ENCODE measurements at places on chromosomes 16 and 17.

DNA sequence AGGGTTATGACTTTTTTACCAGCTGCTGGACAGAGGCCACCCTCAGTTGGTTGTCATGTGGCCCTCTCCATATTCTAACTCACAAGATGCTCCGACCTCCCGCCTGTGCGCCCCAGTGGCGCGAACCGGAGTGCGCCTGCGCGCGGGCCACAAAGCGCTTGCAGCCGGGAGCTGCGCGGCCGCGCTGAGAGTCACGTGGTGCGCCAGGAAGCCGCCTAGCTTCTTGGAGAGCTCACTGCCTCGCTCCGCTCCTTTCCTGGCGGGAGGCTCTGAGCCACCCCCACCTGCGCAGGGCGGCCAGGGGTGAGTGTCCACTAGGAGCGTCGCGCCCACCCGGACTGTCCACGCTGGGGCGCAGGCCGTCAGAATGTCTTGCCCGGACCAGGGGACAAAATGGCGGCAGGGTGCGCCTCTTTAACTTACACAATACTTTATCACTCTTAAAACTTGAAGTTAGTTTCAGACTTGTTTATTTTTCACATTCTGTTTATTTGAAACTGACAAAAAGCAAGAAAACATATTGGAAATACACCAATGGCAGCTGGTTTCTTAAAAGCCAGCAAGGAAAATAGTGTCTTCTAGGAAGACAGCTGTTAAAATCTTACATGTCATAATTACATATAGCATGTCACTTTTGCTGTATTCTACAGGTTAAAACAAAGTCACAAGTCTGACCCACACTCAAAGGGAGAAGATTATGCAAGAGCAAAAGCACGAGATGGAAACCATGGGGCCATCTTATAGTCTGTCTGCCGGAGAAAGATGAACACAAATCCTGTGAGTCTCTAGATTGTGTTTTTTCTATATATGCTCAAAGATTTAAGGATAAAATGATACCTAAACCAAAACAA, 357.9 kb downstream of the CNTNAP4 start:
- no peak for DNase-seq

DNA sequence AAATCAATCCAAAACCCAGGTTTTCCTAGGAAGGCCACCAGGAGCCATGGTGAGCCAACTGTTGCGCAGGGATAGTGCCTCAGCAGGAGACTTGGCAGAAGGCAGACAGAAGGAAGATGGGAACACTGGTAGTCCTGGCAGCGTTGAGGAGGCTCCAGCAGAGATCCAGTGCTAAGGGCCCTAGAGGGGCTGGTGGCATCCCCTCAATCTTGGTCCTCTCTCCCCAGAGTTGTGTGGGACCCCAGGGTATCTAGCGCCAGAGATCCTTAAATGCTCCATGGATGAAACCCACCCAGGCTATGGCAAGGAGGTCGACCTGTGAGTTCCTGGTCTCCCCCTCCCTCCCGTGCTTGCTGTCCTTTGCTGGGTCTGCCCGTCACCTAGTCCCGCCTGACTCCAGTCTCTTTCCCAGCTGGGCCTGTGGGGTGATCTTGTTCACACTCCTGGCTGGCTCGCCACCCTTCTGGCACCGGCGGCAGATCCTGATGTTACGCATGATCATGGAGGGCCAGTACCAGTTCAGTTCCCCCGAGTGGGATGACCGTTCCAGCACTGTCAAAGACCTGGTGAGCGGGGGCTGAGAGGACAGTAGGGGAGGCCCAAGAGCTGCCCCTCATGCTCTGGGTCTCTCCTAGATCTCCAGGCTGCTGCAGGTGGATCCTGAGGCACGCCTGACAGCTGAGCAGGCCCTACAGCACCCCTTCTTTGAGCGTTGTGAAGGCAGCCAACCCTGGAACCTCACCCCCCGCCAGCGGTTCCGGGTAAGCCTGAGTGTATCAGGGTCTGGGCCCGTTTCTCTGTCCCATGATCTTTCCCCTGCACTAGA, 5.7 kb downstream of the CFAP119 start:
- no peak for DNase-seq

DNA sequence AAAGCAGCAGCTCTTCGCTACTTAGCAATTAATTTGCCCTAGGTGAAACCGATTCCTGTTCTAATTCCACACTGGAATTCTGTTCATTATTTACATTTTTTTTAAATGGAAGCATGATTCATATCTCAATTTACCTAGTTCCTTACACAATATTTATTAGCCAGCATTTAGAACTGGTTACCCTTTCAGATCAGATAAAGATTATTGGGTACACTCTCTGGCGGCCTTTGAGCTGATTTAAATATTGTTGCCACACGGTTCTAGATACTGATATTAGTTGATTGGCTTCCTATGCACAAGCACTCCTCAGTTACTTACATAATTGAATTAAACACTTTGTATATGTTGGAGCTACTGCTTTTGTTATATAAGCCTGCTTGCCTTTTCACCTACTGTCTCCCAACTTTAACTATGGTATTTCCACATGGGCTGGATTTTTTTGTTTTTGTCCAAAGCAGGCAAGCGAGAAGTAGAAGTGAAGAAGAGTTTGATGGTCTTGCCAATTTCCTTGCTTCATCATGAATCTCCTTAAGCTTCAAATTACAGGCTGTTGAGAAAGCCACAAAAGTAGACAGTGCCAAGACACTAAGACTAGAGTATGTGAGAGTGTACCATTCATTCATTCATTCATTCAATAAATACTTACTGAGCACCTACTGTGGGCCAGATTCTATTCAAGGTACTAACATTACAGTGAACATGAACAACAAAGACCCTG, 3.9 kb upstream of the ALDH3A2 start:
- no peak for DNase-seq

DNA sequence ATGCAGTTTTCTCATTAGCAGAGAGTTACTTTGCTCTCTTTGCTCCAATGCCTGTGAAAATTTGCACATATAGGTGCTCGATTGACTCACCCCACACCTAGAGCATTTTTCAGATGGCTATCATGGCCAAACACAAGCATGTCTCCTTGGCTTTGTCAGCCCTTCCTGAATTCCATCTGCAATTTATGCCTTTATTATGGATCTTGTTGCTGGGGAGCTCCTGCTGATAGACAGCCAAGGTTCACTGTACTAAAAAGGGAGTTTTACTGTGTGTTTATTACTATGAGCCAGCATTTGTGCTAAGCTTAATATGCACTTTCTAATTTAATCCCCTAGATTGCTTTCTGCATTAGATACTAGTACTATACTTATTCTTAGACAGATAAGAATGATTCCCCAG, 93.3 kb downstream of the TOX3 start:
- no peak for DNase-seq

DNA sequence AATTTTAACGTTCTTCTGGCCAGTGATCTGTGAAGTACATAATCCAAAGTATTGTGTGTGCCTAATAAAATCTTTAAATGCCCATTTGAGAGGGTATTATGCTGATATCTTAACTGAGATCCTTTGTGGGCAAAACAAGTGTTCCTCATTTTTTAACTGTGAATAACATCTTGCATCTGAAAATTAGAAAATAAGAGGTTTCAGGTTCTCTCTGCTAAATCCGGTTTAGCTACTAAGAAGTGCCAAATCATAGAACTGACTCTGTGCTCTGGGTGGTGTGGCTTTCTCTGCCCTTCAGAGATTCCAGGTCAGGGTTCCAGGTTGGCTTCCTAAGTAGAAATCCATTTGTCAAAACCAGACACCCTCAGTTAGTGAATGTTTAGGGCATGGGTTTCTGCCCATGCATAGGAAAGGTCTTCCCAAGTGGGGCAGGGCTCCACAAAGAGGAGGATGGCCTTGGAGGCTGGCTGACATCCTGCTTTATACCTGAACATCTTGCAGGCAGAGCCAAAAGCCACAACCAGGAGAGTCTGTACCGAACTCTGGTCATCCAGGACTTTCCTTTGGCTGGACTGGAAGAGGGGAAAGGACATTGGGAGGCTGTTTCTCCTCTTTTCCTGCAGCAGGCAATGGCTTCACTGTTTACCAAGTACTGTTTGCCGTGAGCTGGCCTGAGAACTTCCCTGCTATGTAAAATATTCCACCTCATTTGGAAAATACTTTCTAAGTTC, 8.5 kb downstream of the ALDH3A2 start:
- DNase-seq, result no peak

- DNase-seq, result no peak
Measured at GRCh38 chr16:84124257-84125073, 7.7 kb upstream of the MBTPS1 start.

DNA sequence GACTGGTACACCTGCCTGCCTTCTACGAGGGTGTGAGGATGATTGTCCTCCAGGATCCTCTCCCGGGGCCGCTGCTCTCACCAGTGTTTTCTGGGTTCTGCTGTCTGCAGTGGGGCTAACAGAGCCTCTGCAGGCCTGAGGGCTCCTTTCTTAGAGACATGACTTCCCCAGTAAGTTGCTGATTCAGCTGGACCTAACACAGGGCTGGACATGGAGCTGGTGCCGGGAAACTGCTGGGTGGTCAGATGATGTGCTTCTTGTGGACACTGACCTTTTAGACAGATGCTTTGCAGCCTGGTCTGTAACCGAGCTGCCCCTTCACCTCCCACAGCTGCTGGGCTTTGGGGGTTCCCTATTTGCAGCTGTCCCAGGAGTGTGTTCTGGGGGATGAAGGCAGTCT, 71.5 kb downstream of the FOXL1 start:
- no peak for DNase-seq

GRCh38 chr17:27996202-27997043, 46.1 kb upstream of the NLK start:
- no peak for DNase-seq

- no peak for DNase-seq
Measured at GRCh38 chr16:2895813-2896212, 12.8 kb downstream of the FLYWCH2 start.
